ENCODE measurements at places on chromosomes 7 and 10.

DNA sequence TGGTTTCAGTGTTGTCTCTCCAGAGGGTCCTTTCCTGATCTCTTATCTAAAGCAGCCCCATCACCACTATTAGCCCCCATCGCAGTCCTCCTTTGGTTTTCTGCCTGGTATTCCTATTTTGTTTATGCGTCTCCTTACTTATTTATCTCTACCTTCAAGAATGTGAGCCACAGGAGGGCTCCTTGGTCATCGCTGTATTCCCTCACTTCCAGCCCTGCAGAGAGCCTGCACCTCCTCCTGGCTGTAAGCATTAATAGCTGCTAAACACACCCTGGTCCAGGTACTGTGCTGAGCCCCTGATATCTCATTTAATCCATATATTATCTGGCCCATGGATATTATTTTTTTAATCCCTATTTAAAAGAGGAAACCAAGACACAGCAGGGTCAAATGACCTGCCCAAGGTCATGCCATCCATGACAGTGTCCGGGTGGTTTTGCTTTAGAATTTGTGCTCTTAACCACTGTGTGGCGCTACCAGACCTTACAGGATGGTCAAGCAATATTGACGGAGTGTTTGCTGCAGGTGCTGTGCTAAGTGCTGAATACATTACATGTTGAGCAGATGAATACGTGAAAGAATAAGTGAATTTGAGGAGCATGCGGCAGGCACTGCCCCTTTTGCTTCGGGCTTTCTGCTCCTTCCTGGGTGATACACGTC lies 227.2 kb downstream of the ADAM12 start:
- no peak for DNase-seq

DNA sequence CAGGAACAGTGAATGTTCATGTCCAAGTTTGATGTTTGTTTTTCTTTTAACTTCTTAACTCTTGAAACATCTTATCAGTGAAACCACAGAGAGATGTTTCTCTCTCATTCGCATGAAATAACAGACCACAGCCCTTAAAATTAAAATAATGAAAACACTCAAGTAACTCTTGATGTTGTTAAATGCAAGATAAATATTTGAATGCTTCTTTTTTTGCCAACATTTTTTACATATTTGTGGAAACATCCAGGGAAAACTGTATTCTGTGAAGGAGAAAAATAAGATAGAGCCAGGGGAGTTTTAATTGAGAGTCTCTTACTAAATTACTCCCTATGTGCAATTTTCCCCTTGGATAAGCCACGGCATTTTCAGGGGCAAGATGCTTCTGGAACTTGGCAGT lies 361.8 kb upstream of the MGMT start:
- no peak for DNase-seq

DNA sequence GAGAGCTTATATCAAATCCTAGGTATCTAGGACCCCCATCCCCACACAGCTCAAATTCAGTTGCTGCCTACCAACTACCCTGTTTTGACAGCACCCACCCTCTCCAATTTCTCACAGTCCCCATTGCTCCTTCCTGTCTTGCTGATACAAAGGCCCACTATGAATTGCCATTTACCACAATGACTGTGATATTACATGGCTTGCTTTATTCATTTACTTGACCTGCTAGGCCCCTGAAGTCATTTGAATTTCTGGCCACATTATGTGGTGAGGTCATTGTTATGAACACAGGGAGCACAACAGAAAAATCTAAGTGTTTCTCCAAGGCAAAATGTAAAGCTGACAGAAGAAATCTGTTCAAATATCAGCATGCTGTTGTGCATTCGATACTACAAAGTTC lies 101.4 kb downstream of the PPP1R17 start:
- no peak for DNase-seq

GRCh38 chr7:95676691-95677090 lies 80.4 kb upstream of the PDK4 start:
- no peak for DNase-seq

GRCh38 chr7:154698726-154699291 lies 304.1 kb downstream of the PAXIP1 start:
- no peak for DNase-seq

DNA sequence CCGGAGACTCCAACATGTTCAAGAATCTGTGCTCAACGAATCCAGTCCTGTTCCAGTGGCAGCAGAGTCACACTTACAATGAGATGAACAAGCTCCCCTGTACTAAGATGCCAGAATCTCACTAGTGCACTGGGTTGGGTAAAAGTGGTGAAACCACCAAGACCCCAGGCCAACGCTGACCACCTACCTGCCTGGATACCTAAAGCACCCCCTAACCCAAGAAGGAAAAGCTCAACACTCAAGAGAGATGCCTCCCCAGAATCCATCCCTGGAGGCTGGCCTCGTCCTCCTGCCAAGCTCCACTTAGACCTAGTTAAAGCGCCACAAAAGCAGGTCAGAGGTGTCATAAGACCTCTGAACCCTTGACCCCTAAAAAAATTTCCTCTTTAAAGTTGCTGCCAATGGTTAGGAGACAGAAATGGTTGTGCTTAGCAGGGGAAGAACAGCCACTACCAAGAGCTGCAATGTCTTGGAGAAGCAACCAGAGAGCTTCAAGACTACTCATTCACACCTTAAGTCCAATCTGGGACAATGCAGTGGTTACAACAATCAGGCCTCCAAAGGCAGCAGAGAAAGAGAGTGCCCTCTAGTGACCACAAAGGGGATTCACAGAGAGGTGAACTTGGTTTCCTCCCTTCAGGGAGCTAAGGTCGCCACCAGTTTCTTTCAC lies 94.6 kb upstream of the MACROH2A2 start:
- DNase-seq, result no peak

DNA sequence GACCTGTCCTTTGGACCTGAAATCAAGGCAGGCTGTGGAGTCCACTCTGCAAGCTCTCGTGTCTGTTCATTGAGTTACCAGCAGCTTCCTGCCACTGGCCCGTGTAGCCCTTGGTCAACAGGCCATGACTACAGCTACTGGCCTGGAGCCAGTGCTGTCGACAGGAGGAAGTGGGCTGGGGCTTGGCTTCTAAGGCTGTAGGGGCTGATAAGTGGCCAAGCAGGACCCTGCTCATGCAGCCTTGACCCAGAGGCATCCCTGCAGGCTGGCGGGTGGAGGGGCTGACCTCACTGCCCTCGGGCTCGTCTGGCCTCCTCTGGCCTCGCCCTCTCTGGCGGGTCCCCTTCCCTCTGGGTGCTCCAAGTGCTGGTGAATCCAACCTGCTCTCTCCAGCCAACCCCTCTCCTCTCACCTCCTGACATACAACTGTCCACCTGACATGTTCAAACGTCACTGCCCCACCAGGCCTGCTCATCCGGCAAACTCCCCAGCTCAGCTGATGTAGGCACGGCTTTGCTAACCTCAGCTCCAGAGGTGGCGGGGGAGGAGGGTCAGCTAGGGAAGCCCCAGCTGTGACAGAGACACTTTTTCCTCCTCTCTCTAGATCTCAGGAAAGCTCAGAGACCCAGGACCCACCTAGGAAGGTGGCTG lies 188.6 kb upstream of the LYZL2 start:
- DNase-seq, result no peak

DNA sequence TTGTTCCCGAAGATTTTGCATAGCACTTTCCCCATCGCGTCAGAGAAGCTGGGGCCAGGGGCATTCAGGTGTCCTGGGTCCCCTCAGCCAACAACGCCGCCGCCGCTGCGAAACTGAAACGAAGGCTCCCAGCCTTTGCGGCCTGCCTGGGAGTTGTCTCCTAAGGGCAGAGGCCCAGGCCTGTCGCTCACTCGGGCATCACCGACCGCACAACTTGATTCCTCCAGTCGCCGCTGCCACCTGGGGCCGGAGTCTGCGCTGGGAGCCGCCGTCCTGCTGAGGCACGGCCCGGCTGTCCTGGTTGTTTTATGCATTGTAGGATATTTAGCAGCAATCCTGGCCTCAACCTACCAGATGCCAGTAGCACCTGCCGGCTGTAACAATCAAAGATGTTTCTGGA lies 22.0 kb downstream of the ZSCAN25 start:
- DNase-seq, result no peak

DNA sequence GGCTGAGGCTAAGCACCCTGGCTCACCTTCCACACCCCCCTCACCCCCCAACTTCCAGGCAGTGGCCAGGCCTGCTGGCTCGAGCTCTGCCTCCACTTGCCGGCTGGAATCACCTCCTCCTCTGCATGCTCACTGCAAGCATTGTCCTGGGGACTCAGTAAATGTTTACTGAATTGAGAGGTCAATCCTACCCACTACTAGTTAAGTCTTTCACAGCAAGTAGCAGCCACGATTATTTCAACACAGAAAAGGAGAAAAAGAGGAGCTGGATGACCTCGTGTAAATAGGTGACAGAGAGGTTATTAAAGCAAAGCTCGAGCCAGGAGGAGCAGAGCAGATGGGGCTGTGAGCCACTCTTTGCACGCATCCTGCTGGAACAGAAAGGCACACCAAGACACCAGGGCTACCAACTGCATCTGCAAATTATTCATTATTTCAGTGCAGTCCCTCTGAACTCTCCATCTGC lies 32.1 kb downstream of the HIPK2 start:
- DNase-seq, result no peak

GRCh38 chr10:130727766-130728490 lies 583.6 kb downstream of the TCERG1L start:
- DNase-seq, result no peak

DNA sequence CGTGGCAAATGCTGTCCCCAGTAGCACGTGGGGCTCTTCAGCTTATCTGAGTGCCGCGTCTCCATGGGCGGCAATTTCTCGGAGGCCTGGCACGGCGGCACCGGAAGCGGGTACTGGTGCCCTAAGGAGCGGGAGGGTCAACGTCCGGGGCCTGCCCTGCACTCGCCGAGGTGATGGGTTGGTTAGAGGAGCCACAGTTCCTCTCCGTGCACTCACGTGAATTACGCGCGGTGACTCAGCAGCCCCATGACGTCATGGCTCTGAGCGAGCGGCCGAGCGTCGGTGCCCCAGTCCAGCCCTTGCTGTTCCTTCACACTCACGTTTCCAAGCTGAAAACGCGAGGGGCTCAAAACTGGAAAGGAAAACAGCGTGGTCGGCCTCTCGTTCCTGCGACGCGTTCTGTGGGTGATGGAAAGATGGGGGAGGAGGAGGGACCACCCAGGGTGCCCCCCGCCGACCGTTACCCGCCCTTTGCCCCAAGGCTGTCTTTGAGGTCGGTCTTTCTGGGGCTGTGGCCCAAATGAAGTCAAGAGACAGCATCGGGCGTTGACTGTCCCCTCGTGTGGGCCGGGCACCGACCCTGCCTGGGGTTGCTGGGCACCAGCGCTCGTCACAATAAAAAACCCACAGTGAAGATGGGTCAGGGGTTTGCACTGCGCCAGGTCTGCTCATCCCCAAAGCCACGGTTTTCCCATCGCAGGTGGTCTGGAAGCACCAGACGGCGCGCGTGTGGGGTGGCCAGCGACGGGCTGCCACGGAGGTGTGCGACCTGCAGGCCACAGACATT lies 70.4 kb upstream of the CFAP46 start:
- no peak for DNase-seq

DNA sequence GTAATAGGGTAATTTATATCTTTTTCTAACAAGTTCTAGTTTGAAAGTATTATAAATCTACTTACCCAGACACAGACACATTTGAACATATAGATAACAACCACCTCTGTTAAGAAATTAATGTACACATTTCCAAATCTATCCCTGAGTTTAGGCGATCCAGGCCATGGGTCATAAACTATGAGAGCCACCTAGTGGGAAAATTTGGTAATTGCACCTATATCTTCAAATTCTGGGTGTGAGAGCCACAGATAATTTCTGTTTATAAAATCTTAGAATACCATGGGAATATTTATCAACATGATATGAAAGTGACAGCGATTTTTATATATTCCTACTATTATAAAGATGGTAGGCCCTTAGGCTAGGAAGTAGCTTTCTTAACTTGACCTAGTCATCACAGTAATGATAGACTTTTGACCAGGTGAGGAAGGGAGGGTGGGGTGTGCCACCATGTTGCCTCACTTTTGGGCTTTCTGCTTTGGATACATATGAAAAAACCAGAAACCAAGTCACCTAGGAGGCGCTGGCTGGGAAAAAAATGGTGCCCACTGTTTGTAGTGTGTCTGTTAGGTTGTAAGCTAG lies 8.0 kb upstream of the EPHA1 start:
- DNase-seq, result no peak

DNA sequence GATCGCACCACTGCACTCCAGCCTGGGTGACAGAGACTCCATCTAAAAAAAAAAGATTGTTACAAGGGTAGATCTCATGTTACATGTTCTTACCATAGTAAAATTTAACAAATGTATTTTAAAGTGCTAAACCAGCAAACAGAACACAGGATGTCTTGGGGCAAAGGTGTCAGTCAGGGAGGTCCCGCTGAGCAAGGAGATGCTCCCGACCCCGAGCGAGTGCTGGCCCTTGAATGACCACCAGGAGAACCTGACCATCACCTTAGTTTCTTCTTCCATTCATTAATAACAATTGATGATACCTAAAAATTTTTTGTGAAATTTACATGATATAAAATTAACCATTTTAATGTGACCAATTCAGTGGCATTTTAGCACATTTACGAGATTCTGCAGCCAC lies 241.6 kb upstream of the GPR26 start:
- no peak for DNase-seq

- no peak for DNase-seq
Observed at GRCh38 chr10:44587488-44588318, 202.8 kb upstream of the CXCL12 start.

DNA sequence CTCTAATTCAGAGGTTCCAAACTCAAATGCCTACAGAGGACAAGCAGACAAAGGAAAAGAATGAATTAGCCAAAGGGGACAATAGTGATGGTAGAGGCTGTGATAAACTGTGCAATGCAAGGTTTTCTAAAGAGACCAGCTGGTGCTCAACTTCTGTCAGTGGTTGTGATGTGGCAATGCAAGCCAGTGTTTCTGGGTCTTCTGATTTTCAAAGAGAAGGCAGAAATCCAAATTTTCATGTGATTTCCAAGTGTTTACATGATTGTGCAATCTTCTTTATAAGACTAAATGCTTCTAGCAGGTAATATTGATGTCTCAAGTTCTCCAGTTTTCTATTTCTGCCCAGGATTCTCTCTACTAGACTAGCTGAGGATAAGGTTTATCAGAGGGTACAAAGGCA lies 135.9 kb downstream of the PCDH15 start:
- DNase-seq, result no peak

DNA sequence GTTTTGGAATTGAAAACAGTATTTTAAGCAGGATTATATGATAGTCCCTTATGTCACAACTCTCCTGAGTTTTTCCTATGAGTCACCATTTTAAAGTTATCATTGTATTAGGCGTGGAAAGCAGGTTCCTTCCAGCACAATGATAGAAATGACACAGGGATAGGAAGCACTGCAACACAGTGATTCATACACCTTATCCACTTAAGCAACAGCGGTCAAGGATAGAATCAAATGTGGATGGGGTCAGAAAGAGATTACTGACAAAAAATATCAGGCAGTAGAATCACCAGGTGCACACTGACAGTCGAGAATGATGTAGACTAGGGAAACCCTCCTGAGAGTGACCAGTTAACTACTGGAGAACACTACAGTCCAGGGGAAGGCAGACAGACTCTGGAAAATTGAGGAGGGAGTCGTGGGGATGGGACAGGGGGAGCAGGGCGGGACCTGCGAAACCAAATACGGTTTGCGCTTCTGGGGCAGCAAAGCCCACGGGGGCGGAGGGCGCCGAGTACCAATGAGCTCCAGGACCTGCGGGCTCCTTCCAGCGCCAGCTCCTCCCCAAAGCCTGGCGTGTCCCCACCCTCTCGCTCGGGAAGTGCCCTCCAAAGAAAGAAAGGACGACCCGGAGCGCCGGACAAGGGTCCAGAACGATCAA lies 479 bp downstream of the PNPLA8 start:
- DNase-seq, result no peak
